ENCODE measurements at places on chromosomes 4 and X.

DNA sequence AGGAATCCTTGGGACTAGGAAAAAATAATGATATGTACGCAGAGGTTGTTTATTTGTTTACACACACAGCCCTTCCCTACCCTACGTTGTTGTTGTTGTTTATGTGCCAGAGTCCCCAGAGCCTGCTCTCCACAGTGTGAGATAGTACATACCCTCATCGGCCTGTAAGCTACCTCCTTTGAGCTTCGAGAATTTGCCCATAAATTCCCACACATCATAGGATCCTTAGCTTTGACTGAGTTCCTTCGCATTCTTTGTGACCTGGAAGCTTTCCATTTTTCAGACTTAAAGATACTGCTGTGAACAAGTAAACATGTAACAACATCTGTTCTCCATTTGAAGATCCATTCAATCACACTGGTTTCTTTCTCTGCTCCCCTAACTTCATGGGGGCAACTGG, 114.5 kb downstream of the IRF2 start:
- DNase-seq = no peak

- no peak for DNase-seq
Observed at GRCh38 chr4:183838987-183839712, 66.0 kb upstream of the STOX2 start.

GRCh38 chrX:2145692-2146367, 354.9 kb downstream of the DHRSX start:
- DNase-seq = no peak

DNA sequence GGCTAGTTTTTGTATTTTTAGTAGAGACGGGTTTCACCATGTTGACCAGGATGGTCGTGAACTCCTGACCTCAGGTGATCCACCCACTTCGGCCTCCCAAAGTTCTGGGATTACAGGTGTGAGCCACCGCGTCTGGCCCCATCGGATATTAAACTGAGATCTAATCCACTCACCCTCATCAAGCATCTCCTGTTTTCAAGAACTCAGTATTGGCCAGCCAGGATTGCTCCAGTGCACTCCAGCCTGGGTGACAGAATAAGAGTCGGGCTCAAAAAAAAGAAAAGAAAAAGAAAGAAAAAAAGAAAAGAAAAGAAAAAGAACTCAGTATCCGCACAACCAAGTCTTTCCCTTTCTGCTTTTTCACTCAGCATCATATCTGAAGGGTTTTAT, 167.6 kb downstream of the OR13H1 start:
- DNase-seq = no peak

DNA sequence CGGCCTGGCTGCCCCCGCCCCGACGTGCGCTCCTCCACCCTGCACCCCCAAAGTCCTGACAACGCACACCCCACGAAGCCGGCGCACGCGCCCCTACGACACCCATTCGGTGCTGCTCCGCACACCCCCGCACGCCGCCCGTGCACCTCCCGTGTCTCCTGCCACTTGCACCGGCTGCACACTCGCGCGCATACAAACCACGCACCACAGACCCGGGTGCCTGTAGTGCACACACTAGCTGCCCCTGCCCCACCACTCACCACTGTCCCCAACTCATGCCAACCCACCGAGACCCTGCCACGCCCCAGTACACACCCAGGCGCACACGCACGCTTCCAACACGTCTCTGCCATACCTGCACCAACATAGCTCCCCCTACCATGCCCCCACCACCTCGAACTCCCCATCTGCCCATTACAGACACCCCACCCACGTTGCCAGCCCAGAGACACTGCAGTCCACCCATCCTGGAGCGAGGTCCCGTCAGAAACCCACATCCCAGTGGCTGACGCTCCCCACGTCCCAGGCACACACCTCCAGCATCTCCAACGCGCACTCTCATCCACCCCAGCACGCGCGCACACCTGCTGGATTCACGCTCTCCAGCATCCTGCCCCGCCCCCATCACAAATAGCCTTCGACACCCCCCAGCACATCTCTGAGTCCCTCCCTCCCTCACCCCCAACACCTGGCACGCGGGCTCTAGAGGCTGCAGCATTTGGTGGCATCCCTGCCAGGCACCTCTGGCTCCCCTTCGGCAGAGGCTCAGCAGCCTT, 4.2 kb upstream of the DUSP9 start:
- no peak for DNase-seq

DNA sequence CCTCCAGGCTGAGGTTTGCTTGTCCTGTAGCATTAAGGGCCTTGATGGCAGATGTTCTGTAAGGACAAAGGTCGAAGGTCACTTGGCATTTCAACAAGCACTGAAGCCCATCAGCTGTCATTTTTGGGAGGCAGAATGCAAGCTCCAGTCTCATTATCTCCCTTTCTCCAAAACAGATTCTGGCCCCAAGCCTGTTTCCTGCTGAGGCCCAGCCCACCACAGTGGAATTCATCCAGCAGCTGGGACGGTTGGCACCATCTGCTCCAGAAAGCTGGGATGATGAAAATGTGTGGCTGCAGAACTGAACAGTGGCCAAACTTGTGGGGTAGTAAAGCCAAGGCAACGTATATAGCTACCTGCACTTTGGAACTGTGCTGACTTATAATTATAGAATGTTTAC, 17.7 kb upstream of the PPEF2 start:
- DNase-seq = no peak

GRCh38 chr4:20166544-20166943, 85.2 kb upstream of the SLIT2 start:
- no peak for DNase-seq
